ENCODE measurements at places on chromosomes 7 and 10. TPM values are rescaled to one million over a fixed set of nuclear protein-coding genes. Genes with fewer than 3 reads are reported as not detected.

- DNase-seq = no peak
These were observed 388 bp downstream of the CNOT4 start for GRCh38 chr7:135509589-135509838.

GRCh38 chr7:19869979-19870378, 96.6 kb upstream of the TMEM196 start:
- no peak for DNase-seq

- no peak for DNase-seq
These were observed 106.0 kb downstream of the BMS1 start for GRCh38 chr10:42888504-42889095.

- peak; percentile 23 for DNase-seq
These were observed 25.9 kb downstream of the DGKI start for GRCh38 chr7:137820677-137821420.

DNA sequence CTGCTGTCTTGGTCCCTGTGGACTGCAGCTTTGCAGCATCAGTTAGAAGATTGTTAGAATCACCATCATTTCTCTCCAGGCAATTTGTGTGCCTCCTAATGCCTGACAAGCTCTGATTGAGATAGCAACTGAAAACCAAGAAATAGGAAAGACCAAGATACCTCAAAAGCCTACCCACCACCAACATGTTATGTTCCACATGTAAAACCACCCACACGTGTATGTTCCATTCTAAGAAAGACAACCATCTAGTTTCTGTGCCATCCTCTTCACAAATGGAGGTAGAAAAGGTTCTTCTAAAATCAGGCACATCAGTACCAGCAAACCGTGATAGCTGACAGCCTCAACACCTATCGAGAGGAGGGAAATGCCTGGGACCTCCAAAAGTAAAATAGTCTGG, 46.9 kb downstream of the TASOR2 start:
- no peak for DNase-seq

- DNase-seq = peak; percentile 67
These were observed 68.8 kb downstream of the NRP1 start for GRCh38 chr10:33265621-33266020.

DNA sequence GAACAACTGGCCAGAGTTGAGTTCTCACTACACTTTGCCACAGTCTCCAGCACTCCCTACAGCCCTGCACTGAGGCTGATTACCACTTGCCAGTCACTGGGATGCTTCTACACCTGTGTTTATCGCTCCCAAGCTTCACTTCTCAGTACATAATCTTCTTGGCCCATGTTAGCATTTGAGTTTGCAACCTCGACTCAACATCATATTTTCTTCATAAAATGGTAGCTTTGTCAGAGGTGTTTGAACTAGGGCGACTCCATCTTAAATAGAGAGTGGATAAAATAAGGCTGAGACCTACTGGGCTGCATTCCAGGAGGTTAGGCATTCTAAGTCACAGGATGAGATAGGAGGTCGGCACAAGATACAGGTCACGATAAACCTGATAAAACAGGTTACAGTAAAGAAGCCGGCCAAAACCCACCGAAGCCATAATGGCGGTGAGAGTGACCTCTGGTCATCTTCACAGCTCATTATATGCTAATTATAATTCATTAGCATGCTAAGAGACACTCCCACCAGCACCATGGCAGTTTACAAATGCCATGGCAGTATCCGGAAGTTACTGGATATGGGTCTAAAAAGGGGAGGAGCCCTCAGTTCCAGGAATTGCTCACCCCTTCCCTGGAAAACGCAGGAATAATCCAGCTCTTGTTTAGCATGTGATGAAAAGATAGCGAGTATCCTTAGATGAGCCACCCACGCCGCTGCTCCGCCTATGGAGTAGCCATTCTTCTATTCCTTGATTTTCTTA, 105.8 kb upstream of the KLF6 start:
- DNase-seq = no peak

- no peak for DNase-seq
These were observed 213.5 kb upstream of the ZNF32 start for GRCh38 chr10:43861966-43862751.

- DNase-seq = peak; percentile 69
These were observed 128.8 kb upstream of the CACNA2D1 start for GRCh38 chr7:82572195-82572880.

DNA sequence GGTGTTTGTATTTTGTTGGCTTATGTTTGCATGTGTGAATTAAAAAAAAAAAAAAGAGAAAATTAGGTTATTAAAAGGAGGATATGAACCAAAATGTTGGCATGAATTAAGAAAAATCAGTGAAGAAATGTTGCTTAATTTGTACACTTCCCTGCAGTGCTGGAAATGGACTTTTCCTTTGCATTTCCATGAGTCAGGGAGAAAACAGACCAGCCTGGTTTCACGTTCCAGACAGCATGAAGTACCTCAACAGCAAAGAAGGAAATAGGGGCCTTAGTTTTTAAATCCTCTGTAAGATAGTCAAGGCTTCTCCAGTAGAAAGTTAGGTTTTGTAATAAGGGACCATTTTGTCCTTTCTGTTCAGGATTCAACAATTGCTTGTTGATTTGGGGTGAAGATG, 159.7 kb downstream of the CELF2 start:
- DNase-seq = no peak

- DNase-seq = no peak
These were observed 68.0 kb downstream of the CXCL12 start for GRCh38 chr10:44316922-44317215.

GRCh38 chr7:43621729-43622448, 39.0 kb downstream of the STK17A start:
- no peak for DNase-seq

GRCh38 chr7:131959106-131959812, 402.8 kb upstream of the PODXL start:
- no peak for DNase-seq

- no peak for DNase-seq
These were observed 394.9 kb downstream of the HTR7 start for GRCh38 chr10:90462749-90463470.

DNA sequence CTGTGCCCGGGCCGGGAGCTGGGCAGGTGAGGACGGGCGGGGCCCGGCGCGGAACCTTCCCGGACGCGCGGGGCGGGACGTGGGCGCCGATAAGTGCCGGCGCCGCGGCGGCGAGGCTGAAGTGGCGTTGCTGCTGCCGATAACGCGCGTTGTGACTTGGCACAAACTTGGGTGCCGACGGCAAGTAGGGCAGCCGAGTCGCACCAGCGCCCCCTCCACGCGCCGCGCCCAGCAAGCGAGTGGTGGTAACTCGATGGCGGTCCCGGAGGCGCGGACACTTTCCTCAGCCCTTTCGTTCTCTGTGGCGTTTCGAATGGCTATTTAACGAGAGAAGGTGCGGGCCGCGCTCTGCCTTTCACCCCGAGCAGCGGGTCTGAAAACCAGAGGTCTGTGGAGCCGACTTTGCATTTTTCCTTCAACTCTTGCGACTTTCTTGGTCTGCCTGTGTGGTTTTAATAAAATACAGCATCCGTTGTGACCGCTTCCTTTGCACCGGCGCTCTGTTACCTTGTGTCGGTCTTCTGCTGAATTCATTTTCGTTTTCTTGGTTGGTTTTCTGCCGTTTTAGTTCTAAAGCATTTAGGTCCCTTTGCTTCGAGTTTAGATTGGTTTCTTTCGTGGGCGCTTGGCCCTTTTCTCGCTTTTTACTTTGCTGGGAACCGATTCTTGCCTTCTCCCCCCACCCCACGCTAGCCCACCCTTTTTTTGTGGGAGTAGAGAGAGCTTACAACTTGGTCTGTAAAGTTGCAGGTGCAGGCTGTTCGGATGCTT, 701 bp downstream of the STK17A start:
- peak; percentile 82 for DNase-seq

GRCh38 chr7:100366411-100367250, 6.7 kb upstream of the PILRA start:
- DNase-seq = no peak

DNA sequence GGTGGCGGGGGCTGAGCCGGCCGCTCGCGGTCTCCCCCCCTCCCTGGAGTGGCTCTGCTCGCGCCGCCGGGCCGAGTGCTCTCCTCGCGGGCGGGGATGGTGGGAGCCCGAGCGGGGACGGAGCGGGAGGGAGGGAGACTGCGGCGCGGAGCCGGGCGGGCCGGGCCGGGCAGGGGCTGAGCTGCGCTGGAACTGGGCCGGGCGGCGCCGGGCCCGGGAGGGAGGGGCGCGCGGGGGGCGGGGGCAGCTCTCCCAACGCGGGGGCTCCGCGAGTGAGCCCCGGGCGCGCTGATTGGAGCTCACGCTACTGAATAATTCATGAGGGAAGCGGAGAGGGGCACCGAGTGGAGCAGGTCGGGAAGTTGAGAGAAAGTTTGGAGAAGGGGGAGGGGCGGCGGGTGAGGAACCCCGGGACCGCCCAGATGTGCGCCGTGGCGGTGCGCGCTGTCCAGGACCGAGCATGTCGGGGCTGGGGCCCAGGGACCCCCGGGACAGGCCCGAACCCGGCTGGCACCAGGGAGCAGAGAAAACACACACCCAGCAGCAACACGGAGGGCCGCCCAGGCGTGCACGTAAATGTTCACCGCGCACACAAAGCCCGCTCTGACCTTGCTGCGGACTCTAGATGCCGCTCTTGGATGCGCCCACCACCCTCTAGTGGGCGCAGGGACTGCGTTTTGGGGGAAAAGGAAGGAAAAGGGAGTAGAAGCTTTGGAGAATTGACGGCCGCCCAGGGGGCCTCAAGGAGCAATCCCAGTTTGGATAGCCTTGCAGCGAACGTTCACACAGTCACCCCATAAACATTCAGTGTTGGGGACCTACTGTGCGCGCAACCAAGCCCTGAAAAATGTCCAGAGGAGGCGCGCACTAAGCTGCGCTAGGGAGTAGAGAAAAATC, at the start of gene EPHB4:
Gene EPHB4 (minus strand): TSS at position 194 of the 897 bp plus-strand sequence. CDS start 493 bp downstream, outside the sequence.
- DNase-seq = peak; percentile 84

GRCh38 chr7:155864991-155865690, 52.9 kb upstream of the SHH start:
- DNase-seq = no peak

- no peak for DNase-seq
These were observed 131.0 kb downstream of the CXCL12 start for GRCh38 chr10:44253769-44254462.

The GDF10 gene
- total RNA-seq = 0.12 TPM

The NEBL gene
- total RNA-seq = 17.9 TPM

The TSPAN12 gene
- 30.3 TPM for total RNA-seq

The GRID2IP gene
- total RNA-seq = 0.67 TPM

The HYAL4 gene
- total RNA-seq = not detected

The CHAT gene
- 0.59 TPM for total RNA-seq

The FAM25C gene
- not detected for total RNA-seq

The C10orf62 gene
- total RNA-seq = not detected

The SMKR1 gene
- not detected for total RNA-seq

The KIF5B gene
- total RNA-seq = 123 TPM

The SDK1 gene
- total RNA-seq = 5.8 TPM
